Neural progenitor cell (in vitro differentiated cells): ENCODE measurements at places on chromosomes 11 and 22.

DNA sequence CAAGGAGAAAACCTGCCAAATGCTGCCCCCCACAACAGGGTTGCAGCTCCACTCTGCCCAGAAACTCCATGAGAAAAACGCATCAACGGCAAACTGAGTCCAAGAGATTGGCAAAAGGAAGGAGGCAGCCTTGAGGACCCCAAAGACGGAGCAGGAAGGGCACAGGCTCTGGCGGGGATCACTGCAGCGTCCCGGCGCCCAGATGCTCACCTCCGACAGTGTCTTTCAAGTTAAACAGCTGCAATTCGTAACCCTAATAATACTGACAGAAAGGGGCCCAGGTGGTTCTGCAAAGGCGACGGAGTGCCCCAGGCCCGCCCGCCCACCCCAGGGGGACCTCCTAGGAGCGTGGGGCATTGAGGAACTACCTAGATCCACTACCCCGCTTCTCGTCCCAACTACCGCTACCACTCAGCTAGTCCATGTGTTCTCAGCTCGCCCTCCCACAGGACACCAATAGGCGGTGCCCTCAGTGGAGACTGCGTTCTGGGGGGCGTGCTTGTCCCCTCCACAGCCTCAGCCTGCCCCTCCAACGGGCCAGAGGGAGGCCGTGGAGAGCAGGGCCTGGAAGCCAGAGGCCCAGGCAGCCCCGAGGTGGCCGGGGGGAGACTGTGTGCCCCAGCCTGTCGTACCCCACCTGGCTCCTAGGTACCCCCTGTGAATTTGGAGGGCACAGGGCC is 127.4 kb downstream of the PHF21B start:
- no peak for DNase-seq

DNA sequence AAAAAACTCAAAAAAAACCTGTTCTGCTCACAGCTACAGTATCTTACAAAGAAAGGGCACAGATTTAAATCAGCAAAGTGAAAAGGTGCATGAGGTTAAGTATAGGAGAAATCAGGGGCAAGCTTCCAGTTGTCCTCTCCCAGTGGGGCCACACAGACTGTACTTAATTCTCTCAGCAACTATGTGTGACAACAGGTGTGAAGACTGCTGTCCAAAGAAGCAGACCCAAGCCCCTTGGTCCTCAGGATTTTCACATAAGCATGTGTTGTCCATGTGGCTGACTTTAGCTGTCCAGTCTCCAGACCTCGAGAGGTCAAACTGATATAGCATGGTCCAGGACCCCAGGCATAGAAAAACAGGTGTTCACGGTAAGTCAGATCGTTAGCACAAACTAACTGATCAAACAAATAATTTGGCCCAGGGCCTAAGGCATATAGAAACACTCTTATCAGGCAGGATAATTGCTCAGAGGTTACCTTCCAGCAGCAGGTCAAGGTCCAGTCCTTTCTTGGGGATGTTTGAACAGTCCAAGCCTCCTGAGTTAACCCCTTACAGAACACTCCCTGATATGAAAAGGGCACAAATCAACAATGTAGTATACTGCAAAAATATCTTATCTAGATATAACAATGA is 21.1 kb upstream of the CSTF3 start:
- no peak for DNase-seq

GRCh38 chr11:61647529-61647928 is 32.7 kb upstream of the DAGLA start:
- DNase-seq = no peak

DNA sequence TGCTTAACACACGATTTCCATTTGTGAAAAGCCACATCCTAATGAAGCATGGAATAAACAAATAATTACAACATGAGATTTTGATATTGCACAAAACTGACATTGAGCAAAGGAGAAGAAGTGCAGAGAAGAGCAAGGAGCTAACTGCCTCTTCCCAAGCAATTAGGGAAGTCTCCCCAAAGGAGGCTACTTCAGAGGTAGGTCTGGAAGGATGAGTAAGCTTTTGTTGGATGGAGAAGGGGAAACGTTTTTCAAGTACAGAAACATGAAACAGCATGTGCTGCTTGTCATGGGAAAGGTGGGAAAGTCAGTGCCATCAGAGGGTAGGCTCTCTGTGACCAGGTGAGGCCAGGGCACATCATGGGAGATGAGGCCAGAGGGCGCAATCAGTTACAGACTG is 132.2 kb upstream of the SESN3 start:
- DNase-seq = no peak

DNA sequence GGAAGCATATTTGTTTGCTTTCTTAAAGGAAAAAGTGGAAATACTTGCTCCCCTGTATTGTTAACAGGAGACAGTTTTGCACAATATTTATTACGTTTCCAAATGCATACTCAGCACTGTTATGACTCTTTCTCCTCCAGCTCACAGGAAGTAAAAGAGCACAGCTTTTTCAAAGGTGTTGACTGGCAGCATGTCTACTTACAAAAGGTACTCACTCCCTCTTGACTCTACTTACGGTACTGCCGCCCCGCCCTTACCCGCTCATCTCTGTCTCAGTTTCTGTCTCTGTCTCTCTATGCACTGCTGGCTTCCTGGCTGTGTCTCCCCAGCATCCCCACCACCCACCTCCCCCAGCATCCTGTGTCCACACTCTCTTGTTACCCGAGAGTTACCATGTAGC is 32.2 kb upstream of the MYO18B start:
- DNase-seq = no peak

DNA sequence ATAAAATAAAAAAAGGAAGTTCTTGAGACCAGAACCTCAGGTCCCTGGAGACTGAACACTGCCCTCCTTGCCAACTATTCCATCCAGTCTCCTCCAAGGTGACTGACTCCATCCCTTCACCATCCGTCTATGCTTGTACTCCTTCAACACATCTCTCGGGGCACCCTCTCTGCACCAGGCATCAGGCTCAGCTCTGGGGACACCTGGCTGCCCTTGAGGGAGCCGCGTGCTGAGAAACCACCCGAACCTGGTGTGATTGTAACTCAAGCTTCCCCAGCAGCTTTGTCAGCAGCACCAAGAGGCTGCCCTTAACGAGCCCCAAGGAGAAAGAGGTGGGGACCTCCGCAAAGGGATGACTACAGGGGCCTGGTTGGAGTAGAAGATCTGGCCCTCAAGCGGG is 1.7 kb downstream of the PTPN5 start:
- DNase-seq = no peak

DNA sequence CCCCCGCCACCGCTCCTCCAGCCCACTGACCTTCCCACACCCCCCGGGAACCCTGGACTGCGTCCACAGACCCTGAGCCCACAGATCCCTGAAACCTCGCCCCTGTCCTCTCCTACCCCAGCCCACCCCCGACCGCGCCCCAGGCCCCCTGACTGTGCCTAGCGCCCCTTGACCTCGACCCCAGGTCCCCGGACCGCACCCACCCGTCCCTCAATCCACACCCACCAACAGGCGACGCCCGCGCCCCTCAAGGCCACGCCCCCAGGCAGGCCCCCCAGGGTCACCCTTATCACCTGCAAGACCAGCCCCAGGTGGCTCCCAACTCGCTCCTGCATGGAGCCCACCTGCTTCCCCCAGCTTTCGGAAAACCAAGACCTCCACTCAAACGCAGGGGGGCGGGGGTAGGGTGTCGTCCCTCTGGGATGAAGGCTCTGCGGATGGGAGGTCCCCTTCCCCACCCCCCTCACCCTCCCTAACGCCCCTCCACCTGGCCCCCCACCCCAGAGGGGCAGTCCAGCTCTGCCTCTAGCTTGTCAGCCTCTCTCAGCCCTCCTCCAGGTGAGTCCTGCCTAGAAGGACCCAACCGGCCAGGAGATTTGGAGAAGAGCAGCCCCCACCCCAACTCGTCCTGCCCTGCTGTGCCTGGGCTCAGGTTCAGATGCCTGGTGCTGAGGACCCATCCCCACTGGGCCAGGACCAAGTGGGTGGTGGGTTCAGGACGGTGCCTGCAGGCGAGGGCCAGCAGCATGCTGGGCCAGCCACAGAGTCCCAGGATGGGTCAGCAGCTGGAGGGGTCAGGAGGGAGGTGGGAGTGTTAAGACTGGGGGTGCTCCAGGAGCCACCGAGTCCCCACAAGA is 3.1 kb upstream of the IL17REL start:
- DNase-seq = peak; percentile 0

- DNase-seq = no peak
These were observed 132.8 kb downstream of the CCDC34 start for GRCh38 chr11:27230192-27230572.

GRCh38 chr11:68345776-68346461 is 33.5 kb downstream of the LRP5 start:
- no peak for DNase-seq

- DNase-seq = no peak
These were observed 33.7 kb upstream of the CD5 start for GRCh38 chr11:61068581-61068980.

GRCh38 chr11:13030857-13031256 is 21.7 kb downstream of the RASSF10 start:
- DNase-seq = no peak

GRCh38 chr11:82049199-82049598 is 684.5 kb downstream of the FAM181B start:
- DNase-seq = no peak

GRCh38 chr11:7098235-7098832 is 9.5 kb downstream of the RBMXL2 start:
- DNase-seq = peak; percentile 56

DNA sequence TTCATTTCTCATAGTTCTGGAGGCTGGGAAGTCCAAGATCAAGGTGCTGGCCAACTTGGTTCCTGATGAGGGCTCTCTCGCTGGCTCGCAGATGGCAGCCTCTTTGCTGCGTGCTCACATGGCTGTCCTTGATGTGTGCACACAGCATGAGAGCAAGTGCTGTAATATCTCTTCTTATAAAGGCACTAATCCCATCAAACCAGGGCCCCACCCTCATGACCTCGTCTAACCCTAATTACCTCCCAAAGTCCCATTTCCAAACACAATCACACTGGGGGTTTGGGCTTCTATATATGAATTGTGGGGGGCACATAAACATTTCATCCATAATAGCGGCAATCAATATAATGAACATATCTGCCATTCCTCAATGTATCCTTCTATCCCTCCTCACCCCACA is 1062.1 kb downstream of the BRD1 start:
- no peak for DNase-seq
